MG63 (cell line): ENCODE measurements at places on chromosomes 3 and 15. TPM values are rescaled to one million over a fixed set of nuclear protein-coding genes. Genes with fewer than 3 reads are reported as not detected.

DNA sequence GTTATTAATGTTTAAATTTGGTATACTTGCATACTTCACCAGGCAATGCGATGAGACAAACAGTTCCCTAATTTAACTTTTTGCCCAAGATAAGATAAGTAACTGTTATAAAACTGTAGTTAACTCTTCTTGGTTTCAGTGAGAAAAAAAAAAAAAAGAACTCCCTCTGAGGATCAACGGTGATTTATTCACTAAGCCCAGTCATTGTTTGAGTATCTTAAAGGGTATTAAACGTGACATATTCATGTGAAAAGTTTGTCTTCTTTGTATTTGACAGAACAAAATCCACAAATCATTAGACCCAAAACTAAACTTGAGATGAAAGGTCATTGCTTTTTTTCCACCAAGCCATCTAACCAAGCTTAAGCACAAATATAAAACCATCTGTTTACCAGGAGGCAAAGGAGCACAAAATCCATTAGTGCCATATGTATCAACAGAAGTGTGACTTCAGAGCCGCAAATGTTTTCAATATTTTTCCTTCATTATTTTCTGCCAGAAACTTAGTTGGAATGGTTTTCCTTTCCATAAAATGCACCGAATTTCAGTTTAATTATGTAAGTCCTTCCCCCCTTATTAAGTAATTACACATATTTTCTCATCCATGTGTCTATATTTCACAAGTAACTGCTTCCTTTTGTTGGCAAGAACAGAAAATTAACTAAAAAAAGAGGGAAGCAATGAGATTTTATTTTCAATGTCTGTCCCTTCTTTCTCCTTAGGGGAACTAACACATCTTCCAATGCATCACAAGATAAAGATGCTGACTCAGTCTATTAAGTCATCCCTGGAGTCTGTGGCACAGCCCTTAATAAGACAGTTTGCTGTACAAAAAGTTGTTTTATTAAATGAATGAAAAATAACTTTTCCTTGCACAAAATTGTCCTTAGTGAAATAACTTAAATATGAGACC lies 92.2 kb upstream of the RAP2B start:
- DNase-seq = no peak

- no peak for DNase-seq
These were observed 4.1 kb downstream of the SPATA12 start for GRCh38 chr3:57064572-57064971.

GRCh38 chr15:93583552-93583951 lies 494.5 kb upstream of the RGMA start:
- DNase-seq = no peak

DNA sequence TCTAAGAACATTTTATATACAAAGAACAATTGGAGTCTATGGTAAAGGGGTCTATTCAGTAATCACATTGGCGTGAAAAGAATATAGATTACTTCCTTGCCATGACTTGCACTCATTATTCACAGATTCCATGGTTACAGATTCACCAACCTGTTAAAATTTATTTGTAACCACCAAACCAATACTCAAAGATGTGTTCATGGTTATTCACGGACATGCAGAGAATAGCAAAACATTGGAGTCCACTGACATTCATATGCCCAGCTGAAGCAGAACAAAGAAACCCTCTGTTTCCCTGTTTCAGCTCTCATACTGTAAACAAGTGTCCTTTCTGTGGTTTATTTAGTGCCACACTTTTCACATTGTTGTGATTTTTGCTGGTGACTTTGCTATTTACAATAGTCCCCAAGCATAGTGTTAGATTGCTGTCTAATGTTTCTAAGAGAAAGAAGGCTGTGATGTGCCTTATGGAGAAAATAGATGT lies 185.8 kb upstream of the TTC14 start:
- DNase-seq = no peak

The CHL1 gene
- not detected in 2 replicates for total RNA-seq

The ENTPD3 gene
- not detected in 2 replicates for total RNA-seq

DNA sequence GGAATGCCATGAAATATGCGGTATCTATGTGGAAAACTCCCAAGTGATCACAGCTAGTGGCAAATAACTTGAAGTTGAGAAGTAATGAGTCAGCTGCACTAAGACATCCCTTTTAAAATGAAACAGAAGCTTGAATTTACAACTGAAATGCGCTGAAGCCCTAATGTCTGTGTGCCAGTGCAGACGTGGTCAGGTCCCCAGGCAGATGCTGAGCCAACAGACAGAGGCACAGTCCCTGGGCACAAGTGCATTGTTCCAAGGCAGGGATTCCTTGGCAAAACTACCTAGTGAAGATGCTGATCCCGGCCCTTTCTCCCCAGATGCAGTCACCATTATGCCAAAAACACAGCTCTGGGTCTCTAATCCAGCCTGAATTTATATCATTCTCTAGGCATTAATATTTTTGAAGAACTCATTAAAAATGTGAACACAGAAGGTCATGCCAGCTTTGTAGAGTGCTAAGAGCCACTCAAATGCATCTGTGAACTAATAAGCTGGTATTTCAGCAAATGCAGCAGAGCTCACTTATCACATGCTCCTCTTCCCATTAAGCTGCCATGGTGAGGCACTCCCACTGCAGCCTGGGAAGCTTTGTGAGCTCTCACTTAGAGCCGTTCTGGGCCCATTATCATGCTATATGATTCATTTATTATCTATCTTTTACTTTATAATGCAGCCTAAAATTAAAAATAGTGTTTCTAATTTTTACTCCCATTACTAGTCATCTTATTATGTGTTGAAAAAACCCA lies 200.1 kb downstream of the GABRB3 start:
- DNase-seq = no peak

GRCh38 chr15:75673426-75674235 lies 25.9 kb downstream of the SNX33 start:
- peak; percentile 64 for DNase-seq

DNA sequence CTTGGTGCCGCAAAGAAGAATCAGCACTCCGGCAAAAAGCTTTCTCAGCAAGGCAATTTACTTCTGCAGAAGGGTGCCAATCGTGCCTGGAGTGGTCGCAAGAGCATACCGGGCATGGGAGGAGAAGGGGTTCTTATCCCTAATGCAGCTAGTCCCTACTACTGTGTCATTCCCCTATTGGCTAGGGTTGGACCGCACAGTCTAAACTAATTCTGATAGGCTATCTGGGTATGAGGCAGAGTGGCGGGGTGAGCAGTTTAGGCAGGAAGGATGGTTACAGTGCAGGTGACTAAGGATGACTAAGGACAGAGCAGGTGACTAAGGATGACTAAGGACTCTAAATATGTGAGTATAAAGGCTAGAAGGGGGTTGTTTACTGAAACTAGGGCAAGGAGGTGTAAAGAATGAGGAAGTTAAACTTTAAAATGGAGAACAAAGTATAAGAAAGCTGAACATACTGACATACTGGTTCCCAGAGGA lies 52.9 kb downstream of the PGBD4 start:
- DNase-seq = peak; percentile 10

GRCh38 chr15:78999636-79000035 lies 54.8 kb upstream of the CTSH start:
- DNase-seq = no peak

DNA sequence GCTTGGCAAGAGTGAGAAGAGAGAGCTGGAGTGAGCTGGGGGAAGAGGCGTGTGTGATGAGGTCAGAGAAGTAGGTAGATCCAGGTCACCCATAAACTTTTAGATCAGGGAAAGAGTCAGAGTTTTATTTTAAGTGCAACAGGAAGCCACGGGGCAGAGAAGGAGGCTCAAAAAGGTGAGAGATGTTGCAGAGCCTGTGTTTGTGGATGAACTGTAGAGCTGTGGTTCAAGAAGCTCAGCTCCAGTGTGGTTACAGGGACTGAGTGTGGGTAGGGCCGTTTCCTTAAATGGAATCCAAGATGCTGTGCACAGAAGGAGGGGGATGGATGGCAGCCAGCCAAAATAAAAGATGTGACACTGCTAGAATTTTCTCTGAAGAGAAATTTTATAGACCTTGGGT lies 337.2 kb downstream of the SATB1 start:
- DNase-seq = no peak

- DNase-seq = no peak
These were observed 259.2 kb downstream of the MEIS2 start for GRCh38 chr15:36841193-36841592.

DNA sequence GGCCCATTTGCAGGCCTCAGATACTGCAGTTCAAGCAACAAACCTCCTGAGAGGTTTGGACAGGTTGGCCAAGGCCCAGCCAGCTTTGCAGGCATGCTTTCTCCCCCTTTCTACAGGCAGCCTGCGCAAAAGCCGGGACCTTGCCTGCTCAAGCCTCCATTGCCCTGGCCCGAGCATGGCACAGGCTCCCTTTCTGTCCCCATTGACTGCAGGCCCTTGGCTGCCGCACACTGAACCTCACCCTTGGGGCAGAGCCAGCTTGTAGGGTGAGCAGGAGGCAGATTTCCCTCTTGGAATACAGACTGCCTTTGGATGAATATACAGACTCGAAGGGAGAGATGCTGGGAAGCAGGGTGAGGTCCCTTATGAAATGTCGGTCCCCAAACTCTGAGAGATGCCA lies 461.7 kb upstream of the PROK2 start:
- DNase-seq = no peak

- no peak for DNase-seq
These were observed 95.4 kb upstream of the ADAMTS9 start for GRCh38 chr3:64783200-64783599.

DNA sequence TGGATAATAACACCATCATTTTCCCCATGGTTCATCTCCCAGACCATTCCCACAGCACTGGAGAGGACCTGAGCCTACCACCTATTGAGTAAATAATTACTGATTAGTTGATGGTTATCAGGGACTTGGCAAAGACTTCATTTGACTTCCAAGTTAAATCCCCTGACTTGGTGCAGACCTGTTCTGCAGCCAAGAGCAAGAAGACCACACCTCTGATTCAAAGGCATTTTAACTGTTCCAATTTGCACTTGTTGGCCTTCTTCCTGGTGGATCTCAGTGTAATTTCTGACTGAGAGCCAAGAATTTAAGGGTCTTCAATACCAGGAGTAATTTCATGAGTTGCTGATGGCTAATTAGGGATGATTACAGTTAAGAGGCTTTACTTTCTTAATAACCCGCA lies 24.0 kb downstream of the THSD4 start:
- DNase-seq = no peak

The TBC1D2B gene
- 30.6 and 31.4 TPM in 2 replicates for total RNA-seq

GRCh38 chr15:81400640-81401236 lies 26.7 kb upstream of the TMC3 start:
- no peak for DNase-seq

DNA sequence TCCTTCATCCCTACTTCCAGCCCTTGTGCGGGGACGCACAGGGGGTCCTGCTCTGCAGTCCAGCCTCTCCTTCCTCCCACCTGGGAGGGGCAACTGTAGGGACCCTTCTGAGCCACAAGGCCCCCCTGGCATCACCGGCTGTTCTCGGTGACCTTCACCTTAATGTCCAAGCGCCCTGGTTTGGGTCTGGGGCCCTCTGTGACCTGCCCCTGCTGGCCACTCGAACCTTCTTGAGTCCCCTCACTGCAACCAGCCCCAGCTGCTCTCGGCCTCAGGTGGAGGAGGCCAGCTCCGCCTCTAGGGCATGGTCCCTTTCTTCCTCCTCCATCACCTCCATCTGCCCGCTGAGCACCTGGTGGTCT lies 57.9 kb downstream of the RGMA start:
- DNase-seq = no peak

DNA sequence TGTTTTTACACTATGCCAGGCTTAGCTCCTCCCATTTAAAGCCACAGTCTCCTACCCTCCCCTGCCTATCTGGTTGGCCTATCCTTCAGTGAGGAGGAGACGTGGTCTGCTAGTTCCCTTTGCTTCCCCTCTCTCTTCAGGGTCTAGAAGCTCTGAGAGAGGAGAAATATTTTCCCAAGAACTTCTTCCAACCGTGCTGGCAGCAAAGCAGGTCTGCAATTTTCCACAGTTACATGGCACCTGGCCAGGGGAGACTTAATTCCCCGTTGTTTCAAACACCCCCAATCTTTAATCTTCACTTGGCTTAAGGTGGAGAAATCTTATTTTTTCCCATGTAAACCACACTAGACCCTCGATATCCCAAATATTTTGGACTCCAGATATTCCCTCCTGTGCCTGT lies 149.5 kb upstream of the MCTP2 start:
- no peak for DNase-seq

DNA sequence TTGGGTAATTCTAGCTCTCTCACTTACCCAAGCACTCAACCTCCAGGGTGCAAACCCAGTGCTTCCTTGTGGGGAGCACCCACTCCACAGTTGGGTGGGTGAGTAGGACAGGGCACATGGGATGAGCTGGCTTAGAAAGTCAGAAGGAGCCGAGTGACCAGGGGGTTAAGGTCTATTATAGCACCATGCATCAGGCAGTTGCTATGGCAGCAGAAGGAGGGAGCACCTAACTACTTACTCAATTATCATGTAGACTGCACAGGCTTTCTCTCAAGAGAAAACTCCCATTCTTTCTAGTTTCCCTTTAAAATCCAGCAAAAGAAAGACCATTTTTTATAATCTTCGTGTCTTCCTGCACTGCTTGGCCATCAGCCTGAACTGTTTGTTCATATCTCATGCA lies 163.0 kb downstream of the OCA2 start:
- no peak for DNase-seq

The FGD5 gene
- total RNA-seq = 0.40 TPM in 1 of 2 replicates, not detected in the other

The CCR3 gene
- not detected in 2 replicates for total RNA-seq

- no peak for DNase-seq
These were observed 6.1 kb downstream of the BCL6 start for GRCh38 chr3:187739094-187739560.

The CLDN16 gene
- total RNA-seq = not detected in 2 replicates

DNA sequence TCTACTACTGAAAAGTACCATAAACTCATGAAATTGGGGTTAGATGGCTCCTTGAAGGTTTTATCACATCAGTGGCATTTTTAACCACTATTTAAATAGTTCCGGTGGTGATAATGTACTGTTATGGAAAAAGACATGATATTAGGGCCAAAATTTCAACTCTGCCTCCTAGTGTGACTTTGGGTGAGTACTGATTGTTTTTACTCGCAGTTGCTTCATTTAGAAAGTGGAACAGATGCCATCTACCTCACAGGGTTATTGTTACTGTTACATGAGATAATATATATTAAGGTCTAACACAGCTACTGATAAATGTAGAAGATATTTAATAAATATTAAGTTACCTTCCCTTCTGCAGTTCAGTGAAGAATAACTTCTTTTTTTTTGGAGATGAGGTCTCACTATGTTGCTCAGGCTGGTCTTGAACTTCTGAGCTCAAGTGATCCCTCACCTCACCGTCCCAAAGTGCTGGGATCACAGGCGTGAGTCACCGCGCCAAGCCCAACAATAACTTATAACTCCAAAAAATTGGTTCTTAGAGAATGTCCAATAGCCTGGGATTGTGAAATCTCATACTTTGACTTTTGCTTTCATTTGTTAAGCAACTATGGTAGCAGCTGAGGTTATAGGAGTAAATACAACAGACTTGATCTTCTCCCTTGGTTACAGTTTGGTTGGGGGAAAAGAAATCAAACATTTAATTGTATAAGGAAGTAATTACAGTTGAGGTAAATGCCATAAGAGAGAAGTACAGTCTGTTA lies 48.3 kb downstream of the MEF2A start:
- no peak for DNase-seq

GRCh38 chr3:197961582-197961945 lies 1.5 kb downstream of the LMLN start:
- DNase-seq = no peak
